Activated CD4-positive, CD25-positive, alpha-beta regulatory T cell (primary cell): ENCODE measurements at places on chromosomes 3 and 15.
A peak's percentile ranks its signal among the peaks of the same experiment; 100 is the strongest.

- DNase-seq = no peak
Measured at GRCh38 chr3:39779511-39780230, 29.7 kb upstream of the MYRIP start.

DNA sequence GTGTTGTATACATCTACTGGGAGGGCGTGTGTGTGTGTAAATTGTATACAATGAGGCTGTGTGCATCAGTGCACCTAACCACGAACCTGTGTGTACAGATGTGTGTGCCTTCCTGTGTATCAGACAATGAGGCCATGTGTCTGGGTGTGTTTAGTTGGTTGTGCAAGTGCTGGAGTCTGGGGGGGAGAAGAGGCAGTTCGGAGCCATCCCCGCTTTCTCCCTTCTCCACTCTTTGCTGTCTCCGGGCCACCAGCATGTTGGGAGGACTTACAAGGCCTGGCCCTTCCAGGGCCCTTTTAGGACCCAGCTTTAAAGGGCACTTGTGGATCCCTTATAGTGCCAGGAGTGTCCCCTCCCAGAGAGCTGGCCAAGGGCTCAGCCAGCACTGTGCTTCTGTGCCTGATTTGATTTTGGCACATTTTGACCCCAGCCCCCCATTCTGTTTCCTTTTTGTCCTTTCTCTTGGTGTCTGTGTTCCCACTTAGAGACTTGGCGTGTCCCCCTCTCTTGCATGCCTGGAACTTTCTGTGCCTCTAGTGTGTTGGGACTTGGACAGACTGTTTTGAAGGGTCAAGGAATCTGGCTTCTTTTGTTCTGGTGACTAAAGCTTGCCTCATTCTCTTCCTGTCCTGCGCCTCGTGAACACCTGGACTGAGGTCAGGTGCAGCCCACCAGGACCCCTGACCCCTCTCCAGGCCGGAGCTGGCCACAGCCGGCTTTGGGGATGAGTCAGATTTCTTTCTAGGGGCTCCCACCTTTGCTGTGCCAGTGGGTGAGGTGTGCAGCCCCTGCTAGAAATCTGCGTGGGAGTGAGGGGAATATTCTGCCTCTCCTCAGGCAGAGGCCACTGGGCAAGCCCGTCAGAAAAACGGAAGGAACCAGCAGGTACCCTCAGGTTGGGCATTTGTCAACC, 1.5 kb downstream of the CTDSPL start:
- DNase-seq = no peak

GRCh38 chr3:4852780-4853748, 126.2 kb upstream of the BHLHE40 start:
- no peak for DNase-seq

- no peak for DNase-seq
Measured at GRCh38 chr3:27216955-27217552, 152.1 kb downstream of the NEK10 start.

GRCh38 chr3:94256888-94257813, 194.3 kb downstream of the NSUN3 start:
- DNase-seq = no peak

DNA sequence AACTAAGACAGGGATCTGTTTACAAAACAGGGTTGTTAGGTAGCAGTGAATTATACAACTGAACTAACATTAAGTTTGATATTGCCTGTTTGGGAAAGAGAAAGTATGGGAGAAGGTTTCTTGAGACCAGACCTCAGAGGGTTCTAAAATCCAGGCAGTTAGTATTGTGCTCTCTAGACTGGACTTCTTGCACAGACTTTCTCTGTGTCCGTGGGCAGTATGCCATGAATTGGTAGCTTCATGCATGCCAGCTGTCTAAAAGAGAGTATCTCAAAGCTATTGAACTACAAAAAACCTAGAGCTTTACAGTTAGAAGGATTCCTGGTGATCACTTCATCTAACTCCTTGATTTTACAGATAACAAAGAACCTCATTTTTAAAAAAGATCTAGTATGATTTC, 12.5 kb downstream of the SAMD7 start:
- DNase-seq = no peak

DNA sequence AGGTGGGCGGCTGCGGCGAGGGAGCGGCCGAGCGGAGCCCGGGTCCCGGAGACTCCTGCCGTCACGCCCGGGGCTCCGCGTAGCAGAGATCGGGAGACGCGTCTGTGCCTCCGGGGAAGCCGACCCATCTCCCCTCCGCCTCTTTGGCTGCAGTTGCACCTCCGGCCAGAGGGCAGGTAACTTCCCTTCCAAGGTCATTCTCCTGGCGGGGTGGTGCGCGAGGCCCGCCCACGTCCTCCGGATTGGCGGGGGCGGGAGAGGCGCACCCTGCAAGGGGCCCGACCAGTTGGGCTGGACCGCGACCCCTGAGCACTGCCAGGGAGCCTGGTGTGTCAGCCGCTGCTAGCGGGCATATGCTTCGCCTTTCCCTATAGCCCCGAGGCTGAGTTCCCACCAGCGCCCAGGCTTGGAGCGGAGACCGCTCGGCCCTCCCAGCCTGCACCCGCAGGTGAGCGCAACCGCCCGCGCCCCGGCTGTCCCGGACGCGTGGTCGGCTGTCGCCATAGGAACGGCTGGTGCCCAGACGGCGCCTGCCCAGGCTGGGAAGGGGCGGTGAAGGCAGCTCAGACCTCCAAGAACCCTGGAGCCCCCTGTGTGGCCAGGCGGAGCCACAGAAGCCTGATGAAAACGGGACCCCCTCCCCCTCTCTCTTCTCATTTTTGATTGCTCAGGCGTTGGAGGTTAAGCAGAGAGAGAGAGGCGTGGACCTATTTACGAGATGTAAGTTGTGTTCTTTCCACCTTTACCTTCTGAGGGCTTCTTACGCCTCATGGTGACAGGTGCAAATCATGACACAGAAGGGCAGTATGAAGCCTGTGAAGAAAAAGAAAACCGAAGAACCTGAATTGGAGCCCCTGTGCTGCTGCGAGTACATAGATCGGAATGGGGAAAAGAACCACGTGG, 453 bp downstream of the ZDHHC23 start:
- peak; percentile 6 for DNase-seq

DNA sequence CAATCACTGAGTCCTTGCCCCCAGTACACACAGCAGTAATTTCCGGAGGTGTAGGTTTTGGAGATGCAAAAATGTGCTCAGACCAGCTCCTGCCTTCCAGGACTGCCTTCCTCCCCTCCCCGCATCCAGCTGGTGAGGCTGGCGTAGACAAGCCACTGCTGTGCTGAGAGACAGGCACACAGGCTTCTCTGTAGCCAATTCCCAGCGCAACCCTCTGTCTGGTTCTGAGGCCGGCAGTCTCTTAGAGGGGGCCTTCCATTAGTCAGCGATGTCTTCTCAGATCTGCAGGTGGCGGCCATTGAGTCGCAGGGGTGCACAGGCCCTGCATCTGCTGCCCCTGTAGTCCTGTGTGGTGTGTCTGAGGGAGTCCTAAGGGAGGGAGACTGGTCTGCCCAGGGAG, 114.4 kb downstream of the DNAJB8 start:
- no peak for DNase-seq

DNA sequence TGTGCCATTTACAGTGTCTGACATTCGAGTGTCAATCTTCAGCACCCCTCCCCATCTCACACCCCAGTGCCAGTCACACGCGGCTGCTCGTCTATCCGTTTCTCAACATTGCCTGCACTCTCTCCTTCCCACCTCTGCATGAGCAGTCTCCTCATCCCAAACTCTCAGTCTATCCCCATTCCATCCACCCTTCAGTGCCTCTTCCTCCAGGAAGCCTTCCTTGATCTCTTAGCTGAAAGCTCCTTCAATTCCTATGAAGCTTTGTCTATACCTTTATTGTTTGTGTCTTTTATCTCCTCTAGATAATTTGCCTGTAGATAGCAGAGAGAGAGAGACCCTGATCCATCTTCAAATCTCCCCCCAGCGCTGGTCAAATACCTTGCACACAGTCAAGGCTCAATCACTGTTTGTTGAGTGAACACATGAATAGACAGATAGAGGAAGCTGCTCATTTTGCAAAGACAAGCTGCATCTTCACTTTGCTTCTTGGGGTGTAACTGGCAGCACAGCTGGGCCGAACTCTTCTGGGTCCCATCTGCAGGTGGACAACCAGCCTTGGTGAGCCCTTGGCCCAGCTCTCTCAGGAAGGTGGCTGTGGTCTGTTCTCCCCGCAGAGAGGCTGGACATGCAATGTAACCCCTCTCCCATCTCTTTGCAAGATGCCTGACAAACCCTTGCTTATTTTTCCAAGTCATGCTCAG, 52.8 kb downstream of the ITGA11 start:
- no peak for DNase-seq

DNA sequence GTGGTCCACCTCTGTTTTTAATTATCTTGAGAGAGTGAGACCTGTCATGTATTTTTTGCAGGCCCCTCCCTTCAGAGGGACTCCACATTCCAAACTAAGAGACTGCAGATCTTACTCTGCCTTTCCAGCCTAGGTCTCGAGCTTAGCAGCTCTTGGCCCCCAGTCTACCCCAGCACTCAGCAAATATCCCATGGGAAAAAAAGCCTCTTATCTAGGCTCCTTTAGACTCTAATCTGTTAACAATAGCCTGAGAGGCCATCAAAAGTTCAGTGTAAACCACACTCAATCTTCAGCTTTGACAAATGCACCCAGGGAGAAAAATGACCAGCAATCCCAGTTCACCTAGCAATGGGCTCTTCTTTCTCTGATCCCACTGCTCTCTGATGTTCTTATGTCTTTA, 8.6 kb upstream of the BLM start:
- DNase-seq = no peak

GRCh38 chr15:91942720-91943394, 89.3 kb downstream of the SLCO3A1 start:
- DNase-seq = no peak

DNA sequence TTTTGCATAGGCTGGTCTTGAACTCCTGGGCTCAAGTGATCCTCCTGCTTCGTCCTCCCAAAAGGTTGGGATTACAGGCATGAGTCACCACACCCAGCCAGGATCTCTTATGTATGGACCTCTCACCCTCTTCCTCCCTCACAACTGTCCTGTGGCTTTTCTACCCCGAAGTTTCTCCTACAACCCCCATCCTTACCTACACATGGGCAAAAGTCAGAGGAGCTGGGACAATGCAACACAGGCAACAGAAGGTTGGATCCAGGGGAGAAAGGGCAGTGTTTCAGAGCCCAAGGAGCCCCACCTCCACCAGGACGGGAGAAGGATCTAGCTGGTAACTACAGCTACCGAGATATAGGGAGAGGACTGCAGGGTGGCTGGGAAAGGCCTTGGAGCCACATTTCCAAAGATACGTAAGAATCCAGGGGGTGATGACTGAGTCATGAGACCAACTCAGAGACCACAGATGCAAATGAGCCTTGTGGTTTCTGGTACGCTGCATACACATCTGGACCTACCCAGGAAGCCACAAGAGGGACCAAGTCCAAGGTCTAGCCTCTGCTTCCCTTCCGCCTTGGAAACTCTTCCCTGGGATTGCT, 13.6 kb downstream of the IGDCC4 start:
- DNase-seq = no peak

DNA sequence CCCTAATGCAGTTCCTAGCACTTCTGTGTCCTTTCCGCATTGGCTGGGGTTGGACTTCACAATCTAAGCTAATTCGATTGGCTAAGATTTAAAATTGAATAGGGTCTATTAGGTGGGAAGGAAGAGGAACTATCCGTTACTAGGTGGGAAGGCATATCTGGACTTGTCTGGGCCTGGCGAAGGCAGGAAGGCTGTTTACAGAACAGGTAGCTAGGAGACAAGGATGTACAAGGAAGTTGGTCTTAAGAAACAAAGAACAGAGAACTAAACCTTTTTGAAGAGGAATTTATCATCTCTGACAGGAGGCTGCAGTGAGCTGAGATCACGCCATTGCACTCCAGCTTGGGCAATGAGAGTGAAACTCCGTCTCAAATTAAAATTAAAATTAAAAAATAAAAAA, 17.3 kb upstream of the ATG7 start:
- DNase-seq = no peak

GRCh38 chr3:62539762-62540161, 166.4 kb upstream of the FEZF2 start:
- DNase-seq = no peak

- DNase-seq = no peak
Measured at GRCh38 chr3:23809840-23810342, 4.1 kb downstream of the UBE2E1 start.

GRCh38 chr3:94887065-94887464, 824.2 kb downstream of the NSUN3 start:
- no peak for DNase-seq

DNA sequence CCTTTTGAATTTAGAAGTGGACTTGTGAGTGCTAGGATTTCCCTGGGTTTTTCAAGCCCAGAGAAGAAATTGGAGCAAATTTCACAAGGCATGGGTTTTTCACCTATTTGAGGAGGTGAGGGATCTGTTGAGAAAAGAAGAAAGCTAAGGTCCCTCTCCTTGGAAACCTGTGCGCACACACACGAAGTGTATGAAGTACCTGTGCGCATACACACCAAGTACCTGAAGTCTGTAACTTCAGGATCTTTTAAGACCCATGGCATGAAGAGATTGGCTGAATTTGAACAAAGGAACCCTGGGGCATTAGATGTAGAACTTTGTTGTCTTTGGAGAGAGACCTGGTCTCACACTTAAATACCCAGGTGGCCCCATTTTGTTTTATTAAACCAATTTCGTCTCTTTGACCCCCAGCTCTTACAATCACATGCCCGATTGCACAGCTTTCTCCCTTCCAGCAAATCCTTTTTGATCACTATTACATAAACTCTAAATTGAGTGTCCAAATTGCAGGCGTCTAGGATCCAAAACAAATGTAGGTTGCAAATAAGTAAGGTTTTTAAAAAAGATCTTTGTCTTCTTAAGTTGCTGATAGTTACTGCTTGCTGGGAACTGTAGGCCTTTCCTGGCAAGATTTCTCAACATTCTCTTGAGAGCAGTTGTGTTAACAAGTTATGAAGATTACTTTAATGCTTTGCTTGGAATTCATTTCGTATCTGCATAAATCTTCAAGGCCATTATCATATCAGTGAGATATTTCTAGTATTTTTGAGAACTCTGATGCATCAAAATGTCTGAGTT, 64.3 kb downstream of the CMTM8 start:
- DNase-seq = no peak

DNA sequence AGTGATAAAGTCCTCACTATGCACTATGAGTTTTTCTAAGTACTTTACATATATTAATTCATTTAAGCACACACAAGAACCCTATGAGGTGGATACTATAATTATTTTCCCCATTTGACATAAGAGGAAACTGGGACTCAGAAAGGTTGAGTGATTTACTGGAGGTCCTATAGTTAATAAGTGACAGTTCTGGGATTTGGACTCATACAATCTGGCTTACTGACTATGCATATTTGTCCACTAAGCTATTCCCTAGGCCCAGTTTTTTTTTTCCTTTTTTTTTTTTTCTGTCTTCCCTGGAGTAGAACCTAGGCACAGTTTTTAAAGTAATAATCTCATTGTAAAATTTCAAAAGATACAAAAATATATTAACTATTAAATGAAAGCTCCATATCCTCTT, 6.3 kb upstream of the RTP2 start:
- no peak for DNase-seq
